ENCODE measurements at places on chromosomes 2 and 18. TPM values are rescaled to one million over a fixed set of nuclear protein-coding genes. Genes with fewer than 3 reads are reported as not detected.

DNA sequence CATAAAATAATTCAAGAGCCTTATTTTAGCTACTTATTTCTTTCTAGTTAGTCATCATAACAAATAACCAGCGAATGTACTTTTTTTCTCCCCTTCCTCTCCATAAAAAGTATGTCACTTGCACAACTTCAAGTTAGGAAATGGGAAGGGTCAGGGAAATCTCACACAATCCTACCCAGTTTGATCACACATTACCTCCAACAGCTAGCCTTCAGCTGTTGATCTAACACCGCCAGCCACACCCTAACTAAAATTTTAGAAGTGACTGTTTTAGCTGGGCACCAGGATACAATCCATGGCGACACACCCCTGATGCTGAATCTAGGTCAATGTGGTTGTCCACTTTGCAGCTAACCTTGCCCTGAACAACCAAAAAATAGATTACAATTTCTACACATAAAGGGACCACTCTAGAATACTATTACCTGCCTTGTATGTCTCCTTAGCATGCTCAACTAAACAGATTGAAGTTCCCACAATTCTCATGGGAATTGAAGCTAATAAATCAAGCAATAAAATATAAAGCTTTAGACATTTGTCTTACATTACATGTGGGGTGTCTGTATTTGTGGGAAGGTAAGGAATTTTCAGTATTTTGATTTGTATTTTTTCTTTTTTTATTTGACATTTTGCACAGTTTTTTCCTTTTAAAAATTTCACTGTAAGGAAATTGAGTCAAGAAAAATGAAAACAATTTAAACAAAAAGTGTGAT, 7.3 kb upstream of the COL3A1 start:
- DNase-seq: no peak

- no peak for DNase-seq
These were observed 140.5 kb downstream of the ST6GAL2 start for GRCh38 chr2:106745468-106745867.

- DNase-seq: no peak
These were observed 40.0 kb downstream of the FAM228A start for GRCh38 chr2:24214880-24215279.

DNA sequence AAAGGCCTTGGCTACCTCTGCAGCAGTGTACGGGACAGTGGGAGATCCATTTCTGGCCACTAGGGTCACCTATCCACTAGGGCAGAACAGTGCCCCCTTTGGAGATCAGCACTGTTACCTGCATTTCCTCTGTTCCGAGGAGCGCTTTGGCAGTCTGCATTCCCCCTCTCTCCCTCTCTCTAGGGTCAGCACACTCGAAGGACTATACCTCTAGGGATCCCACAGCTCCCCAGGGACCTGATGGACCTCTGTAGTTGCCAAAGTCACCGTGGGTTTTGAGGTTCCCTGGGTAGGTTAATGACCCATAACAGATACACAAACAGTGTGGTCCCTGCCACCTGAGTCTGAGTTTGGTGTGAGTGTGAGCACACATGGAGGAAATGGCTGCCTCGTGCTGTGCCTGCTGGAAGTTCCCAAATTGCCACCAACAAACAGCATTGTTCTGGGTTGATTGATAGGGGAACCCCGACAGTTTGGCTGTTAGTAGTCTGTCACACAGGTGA, 99.8 kb upstream of the VWC2L start:
- peak; percentile 79 for DNase-seq

GRCh38 chr2:109285244-109285651, 156.2 kb downstream of the SH3RF3 start:
- DNase-seq: no peak

GRCh38 chr2:213156717-213157116, 5.3 kb upstream of the IKZF2 start:
- no peak for DNase-seq

- DNase-seq: no peak
These were observed 88.0 kb upstream of the CDH20 start for GRCh38 chr18:61245276-61245675.

- DNase-seq: no peak
These were observed 247.7 kb downstream of the ZNF385B start for GRCh38 chr2:179613701-179614100.

GRCh38 chr2:19297716-19298115, 60.7 kb downstream of the OSR1 start:
- no peak for DNase-seq

GRCh38 chr2:79041032-79041448, 15.5 kb downstream of the REG3G start:
- DNase-seq: peak; percentile 62

- DNase-seq: no peak
These were observed 53.8 kb upstream of the FOSL2 start for GRCh38 chr2:28338831-28339321.

Gene PPP3R1
- 52.7 TPM for total RNA-seq

Gene UGT1A10
- total RNA-seq: 0.23 TPM

Gene MOGAT1
- total RNA-seq: 0.94 TPM

Gene ZNF385B
- total RNA-seq: 1.5 TPM

Gene ACADL
- 0.39 TPM for total RNA-seq

Gene STK25
- 275 TPM for total RNA-seq

Gene ABHD1
- 0.19 TPM for total RNA-seq

Gene FMNL2
- 43.0 TPM for total RNA-seq

Gene LIPG
- total RNA-seq: 17.2 TPM
